Glutamatergic neuron (in vitro differentiated cells): ENCODE measurements at places on chromosomes 4 and X. TPM values are rescaled to one million over a fixed set of nuclear protein-coding genes. Genes with fewer than 3 reads are reported as not detected.

Gene MGARP
- total RNA-seq, result 0.69 TPM

Gene SEPSECS
- total RNA-seq, result 11.7 TPM

Gene GBA3
- 0.32 TPM for total RNA-seq

Gene AFF2
- total RNA-seq, result 12.2 TPM

Gene TMEM150C
- total RNA-seq, result 5.1 TPM

Gene PAK3
- total RNA-seq, result 31.5 TPM

Gene MGAT4D
- not detected for total RNA-seq

Gene LGI2
- total RNA-seq, result 20.5 TPM

Gene DRD5
- not detected for total RNA-seq

Gene HSFX4
- total RNA-seq, result not detected

Gene GPRASP2
- 24.6 TPM for total RNA-seq

Gene EOLA2
- total RNA-seq, result 53.0 TPM
